ENCODE measurements at places on chromosomes 7 and 10.

DNA sequence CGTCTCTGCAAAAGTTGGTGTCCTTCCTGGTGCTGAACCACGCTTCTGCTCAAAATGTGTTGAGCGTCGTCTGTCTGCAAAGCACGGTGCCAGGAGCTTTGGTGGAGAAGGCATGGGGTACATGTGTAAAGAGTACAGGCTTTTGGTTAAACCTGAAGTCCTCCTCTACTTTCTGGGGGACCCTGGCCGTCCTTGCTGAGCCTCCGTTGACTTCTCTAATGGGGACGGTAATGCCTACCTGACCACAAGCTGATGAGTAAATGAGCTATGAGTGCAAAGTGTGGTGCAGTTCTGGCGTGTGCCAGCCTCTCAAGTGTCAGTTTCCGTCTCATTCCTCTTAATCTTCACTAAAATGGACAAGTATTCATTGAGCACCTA lies 527 bp upstream of the HERPUD2 start:
- no peak for DNase-seq

DNA sequence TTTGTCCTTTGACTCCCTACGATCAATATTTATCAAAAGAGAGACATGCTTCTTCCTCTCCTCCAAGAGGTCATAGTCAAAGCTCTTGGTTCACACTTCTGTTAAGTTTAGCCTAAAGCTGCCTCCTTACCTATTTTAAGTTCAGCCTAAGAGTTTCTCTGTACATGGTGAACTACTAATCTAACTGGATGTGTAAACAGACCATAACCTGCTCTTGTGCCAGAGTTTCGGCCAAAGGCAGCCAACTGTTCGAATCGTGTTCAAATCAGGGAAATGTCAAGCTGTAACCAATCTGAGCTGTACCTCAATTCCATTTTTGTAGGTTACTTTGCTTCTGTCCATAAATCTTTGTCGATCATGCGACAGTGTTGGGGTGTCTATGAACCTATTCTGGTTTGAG lies 414.8 kb downstream of the PHTF2 start:
- no peak for DNase-seq

DNA sequence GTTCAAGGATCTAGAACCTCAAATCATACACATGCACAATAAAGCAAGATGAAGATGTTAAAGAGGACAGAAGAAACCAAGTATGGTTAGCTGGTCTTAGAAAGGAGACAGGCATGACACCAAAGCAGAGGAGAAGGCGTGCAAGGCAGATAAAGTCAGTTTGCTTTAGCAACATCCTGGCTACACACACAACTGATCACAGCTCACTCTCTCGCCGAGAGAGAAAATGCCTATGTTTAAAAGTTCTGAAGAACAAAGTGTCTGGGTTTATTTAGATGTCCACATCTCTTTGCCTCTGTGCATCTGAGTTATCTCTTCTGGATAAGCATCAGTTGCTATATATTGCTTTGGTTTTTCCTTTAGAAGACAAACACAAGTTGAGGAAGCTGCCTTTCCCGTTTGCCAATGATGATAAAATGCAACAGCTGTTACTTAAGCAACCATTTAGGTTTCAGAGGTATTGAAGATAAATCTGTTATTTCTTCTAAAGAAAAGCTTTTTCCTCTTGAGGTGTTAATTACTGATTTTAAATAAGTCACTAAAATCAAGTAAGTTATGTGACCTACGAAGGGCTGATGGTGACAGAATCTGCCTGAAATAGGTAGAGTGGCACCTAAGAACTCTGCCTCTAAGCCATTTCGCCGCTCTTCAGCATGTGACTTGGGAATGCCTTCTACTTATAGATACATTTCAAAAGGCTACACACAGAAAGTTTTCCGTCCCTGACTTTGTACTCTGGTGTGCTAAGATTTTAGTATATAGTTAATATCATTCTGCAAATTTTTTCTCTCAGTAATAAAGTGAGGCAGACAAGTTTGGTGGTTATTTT lies 146.2 kb upstream of the ASAH2 start:
- no peak for DNase-seq

DNA sequence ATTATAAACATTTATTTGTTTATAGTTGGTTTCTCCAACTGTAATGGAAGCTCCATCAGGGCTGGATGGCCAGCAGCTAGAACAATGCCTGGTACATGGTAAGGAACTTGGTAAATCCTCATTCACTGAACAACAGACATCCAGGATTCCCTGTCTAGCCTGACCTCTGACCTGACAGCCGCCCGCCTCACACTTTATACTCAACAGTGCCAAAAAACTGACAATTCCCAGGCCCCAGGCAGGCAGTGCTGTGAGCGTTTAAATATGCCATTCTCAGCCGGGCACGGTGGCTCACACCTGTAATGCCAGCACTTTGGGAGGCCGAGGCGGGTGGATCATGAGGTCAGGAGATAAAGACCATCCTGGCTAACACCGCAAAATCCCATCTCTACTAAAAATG lies 55.9 kb downstream of the RSU1 start:
- DNase-seq: no peak

GRCh38 chr10:118687472-118687871 lies 67.3 kb downstream of the CACUL1 start:
- DNase-seq: no peak

DNA sequence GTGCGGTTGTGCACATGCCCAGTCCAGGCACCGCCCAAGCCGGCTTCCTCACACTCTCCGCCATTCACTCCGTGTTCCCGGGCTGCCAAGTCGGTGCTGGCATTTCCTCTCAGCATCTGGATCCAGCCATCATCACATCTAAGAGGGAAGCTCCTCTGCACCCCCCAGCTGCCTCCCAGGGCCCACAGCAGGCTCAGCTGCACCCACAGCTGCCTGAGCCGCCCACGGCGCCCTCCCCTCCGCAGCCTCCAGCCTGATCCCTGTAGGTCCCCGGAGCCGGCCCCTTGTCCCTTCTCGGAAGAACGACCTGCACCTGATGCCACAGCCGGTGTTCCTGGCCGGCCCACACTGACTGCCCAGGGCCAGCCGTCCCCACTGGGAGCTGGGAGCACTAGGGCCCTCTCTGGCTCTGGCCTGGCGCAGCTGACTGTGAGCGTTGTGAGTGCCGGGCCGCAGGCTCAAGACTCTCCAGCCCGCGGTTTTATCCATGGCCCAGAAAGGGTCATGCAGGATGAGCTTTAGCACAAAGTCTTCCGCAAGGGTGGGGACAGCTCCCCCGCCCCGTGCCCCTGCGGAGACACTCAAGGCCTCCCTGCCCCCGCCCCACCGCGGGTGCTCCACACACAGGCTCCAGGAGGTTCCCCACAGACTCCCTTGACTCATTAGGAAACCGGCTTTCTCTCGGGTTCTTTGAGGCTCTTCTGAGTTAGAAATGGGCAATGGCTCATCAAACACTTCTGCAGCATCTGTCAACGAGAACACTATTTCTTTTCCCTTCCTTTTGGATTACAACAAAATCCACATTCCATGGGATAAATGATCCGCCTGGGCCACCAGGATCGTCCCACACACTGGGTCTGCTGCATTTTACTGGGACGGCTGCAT lies 31.2 kb downstream of the CFAP46 start:
- no peak for DNase-seq

GRCh38 chr10:5903563-5903962 lies 13.5 kb downstream of the FBH1 start:
- DNase-seq: no peak

GRCh38 chr7:136958016-136958415 lies 89.6 kb downstream of the CHRM2 start:
- DNase-seq: no peak

DNA sequence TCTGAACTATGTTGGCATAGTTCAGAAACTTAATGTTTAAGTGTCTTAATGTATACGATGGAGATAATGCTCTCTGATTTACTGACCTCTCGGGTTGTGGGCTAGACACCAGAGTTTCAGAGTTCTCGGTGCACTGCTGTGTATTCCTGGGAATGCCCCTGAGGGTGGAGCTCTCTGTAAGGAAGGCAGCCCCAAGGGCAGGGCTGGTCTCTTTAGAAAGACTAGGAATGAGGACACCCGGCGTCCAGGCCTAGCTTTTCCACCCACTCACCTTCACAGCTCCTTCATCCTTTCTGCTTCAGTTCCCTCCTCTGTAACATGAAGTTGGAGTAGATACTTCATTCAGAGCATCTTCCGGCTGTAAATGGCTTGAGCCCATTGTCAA lies 536.6 kb upstream of the GALNT17 start:
- no peak for DNase-seq

DNA sequence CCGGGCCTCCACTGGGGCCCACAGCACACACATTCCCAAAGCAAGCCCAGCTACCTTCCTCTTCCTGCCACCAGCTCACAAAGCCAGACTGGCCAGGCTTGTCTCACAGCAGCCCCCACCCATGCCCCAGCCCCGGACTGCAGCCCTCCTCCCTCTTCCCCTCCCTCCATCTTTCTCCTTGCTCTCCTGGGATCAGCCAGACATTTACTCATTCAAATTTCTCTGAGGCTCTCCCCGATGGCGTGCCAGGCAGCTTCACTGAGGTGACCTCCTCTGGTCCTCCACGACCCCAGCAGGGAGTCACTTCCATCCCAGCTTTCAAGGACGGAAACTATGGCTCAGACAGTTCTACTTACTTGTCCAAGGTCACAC lies 187.5 kb downstream of the GRID1 start:
- DNase-seq: no peak

- DNase-seq: no peak
Observed at GRCh38 chr7:46567858-46568257, 646.8 kb upstream of the IGFBP3 start.

GRCh38 chr10:99339077-99339476 lies 9.9 kb downstream of the CNNM1 start:
- no peak for DNase-seq

DNA sequence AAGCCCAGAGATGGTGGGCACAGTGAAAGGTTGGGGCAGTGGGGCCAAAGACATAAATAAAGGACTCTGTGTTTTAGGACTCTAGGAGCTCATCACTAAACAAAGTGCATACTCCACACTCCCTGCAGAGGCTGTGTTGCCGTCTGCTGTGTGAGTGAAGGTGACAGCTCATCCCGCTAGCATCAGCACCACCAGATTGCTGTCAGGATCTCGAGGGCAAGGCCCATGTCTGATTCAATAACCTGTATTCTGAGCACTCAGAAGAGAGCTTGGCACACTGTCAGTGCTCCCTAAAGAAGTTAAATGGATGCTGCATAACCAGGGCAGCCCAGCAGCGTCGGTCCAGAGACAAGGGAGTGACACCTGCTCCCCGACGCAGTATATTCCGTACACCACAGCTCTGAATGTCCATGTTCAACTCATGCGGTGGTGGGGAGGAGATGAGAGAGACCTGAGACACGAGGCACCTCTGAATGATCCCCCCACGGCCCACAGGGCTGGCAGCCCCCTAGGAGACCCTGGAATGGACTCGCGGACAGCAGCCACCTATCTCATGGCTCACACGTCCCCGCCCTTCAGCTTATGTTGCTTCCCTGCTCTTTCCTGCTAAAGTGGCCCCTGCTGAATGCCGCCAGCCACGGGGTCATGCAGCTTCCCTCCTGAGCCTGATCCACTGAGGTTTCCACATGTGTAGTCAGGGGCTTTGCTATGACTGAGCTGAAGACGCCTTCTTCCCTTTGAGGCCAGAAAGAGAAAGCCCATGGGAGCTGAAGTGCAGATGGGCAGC lies 132.7 kb upstream of the KCNMA1 start:
- no peak for DNase-seq

DNA sequence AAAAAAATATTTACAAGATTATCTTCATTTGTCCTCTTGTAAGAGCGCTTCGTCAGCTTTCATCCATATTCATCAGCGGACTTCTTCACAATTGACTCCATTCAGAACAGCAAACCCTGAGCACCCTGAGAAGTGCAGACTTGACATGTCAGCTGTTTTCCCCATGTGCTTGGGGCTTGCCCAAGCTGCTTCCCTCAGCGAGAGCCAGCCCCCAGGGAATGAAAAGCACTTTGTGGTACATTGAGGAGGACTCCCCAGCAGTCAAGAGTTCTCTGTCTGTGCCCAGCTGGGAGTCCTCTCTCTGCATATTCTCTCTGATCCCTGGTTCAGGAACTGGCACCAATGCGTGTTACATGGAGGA lies 22.7 kb downstream of the HKDC1 start:
- DNase-seq: peak; percentile 49
